ENCODE measurements at places on chromosomes 1 and 21.

- no peak for DNase-seq
Observed at GRCh38 chr1:93712741-93713140, 31.1 kb upstream of the BCAR3 start.

DNA sequence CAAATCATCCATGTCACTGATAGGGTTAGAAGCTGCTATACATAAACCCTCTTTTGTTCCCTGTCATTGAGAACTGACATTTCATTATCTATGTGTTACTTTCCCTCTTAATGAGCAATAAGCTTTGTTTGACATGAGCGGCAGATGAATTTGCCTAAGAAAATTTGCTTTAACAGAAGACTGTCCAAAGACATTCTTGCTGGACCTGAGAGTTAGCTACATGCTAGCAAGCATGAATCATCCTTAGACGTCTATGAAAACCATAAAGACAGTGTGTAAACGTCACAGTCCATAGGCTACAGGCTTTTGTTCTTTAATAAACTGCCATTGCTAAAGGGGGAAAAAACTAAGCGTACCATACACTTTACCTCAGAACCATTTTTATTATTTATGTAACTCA, 73.1 kb downstream of the TNFSF4 start:
- DNase-seq, result no peak

GRCh38 chr1:112840631-112841624, 115.1 kb downstream of the SLC16A1 start:
- DNase-seq, result no peak

GRCh38 chr1:14571810-14572767, 26.4 kb upstream of the KAZN start:
- no peak for DNase-seq

- DNase-seq, result no peak
Observed at GRCh38 chr21:29704719-29705118, 235.1 kb downstream of the GRIK1 start.

DNA sequence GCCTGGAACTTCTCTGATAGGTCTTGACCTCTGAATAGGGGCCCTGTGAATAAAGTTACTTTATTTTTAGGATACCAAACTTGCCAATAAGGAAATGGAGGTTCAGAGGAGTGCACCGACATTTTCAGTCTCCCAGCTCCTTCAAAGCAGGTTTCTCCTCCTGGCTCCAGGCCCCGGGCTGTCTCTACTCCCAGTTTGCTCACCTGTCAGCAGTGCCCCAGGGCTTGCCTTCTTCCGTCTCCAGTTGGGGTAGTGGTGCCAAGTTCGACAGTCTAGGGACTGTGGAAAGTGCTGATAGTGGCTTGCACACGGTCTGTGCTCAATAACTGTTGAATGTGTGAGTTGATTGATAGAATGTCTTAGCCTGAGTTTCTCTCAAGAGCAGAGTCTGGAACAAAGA, 149.2 kb downstream of the ACTL8 start:
- no peak for DNase-seq

- DNase-seq, result no peak
Observed at GRCh38 chr1:212926372-212926771, 24.0 kb upstream of the VASH2 start.

DNA sequence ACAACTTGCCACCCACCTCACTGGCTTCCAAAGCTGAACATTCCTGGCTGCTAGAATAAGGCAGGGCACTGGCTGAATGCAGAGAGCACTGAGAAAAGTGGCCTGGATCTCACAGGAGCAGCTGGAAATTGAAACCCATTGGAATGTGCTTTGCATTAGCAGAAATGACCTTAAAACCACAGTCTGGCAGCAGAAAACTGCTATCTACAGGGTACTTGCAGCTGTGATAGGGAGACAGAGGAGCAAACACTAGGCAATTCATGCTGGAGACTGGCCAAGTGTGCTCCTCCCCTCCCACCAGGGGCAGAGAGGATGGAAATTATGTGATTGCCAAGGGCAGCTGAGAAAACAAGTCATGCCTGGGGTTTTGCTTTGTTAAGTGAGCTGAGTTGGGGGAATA, 47.2 kb downstream of the HSD3B1 start:
- DNase-seq, result no peak

GRCh38 chr1:217921126-217921904, 290.2 kb downstream of the SPATA17 start:
- DNase-seq, result no peak

DNA sequence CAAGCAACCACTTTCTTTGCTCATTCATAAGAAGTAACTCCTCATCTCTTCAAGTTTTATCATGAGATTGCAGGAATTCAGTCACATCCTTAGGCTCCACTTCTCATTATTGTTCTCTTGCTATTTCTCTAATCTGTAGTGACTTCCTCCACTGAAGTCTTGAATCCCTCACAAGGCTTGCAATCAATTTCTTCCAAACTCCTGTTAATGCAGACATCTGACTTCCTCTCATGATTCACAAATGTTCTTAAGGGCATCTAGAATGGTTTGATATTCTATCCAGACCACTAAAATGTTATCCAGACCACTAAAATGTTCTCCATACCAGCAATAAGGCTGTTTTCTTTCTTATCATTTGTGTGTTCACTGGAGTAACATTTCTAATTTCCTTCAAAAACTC, 528.1 kb downstream of the DPYD start:
- no peak for DNase-seq

- no peak for DNase-seq
Observed at GRCh38 chr1:203287109-203287893, 18.0 kb upstream of the BTG2 start.

DNA sequence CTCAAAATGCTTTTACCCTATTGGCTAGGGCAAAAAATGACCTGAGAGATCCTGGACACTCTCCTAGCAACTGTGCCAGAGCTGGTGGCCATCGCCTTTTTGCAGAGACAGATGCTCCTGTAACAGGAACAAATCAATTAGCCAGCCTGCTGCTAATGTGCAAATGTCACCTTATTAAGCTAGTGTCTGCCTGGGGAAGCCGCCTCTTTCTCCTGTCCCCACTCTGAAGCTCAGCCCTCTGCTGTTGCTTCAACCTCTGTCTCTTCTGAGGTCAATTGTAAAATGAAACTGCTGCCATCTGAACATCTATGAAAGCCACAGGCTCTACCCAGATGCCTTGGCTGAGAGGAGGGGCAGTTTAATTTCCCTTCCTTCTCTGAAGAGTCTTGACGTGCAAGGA, 85.5 kb upstream of the CACNA1E start:
- DNase-seq, result no peak

- no peak for DNase-seq
Observed at GRCh38 chr1:152768847-152769533, 6.0 kb upstream of the LCE1F start.

DNA sequence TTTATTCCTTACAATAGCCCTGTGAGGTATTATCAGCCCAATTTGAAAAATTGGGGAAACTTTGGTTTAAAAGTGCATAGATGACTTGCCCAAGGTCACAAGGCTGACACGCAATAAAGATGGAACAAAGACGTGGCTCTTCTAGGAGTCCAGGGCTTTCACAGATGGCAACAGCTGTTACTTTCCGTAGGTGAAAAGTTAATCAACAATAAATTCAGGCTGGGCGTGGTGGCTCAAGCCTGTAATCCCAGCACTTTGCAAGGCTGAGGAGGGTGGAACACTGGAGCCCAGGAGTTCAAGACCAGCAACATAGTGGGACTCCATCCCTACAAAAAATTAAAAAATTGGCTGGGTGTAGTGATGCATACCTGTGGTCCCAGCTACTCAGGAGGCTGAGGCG, 87.8 kb upstream of the ATF3 start:
- no peak for DNase-seq

- DNase-seq, result no peak
Observed at GRCh38 chr21:28496517-28496916, 496.2 kb downstream of the LTN1 start.

- no peak for DNase-seq
Observed at GRCh38 chr1:156608981-156609380, 7.7 kb upstream of the GPATCH4 start.

- peak; percentile 63 for DNase-seq
Observed at GRCh38 chr1:174204697-174205308, 45.5 kb downstream of the RABGAP1L start.

GRCh38 chr1:175935166-175935565, 191.8 kb upstream of the TNR start:
- DNase-seq, result no peak

DNA sequence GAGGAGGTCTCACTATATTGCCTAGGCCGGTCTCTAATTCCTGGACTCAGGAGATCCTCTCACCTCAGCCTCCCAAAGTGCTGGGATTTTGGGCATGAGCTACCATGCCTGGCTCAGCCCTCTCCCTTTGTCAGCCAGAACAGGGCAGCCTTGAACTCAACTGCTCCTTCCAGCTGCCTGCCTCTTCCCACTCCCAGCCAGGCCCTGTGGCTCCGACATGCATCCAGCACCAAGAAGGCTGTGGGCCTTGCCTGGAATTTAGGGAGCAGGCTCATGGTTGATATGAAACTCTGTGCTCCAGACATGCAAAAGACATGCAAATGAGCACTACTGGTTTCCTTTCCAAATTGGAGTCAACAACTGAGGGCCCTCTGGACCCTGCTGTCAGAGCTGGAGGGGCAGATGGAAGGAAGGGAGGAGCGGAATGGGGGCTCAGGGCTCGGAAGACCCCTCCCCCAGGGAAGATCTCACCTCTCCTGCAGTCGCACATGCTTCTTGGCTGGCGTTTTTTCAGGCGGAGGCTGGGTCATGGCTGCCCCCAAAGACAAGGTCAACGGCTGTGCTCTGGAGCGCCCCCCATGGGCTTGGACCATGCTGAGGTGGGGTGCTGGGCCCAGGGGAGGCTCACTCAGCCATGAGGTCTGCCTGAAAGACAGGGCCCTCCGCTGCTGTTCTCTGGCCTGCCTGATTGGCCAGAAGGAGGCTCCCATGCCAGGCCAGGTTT, 1.4 kb downstream of the PTPN7 start:
- DNase-seq, result no peak

DNA sequence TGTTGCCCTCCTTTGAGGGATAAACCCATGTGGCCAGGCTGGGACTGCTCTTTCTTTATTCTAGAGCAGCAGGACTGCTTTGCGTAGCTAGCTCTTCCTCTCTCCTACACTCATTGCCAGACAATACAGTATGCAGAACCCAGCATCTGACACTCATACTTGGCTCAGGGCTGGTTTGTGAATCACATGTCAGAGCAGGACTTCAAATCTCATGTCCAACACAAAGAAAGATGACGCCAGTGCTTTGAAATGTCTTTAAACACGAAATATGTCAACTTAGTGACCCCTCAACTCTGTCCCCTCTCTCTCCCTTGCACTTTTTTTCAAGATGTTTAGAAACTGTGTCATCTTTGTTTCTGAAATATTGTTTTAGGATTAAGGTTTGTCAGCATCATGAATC, 135.0 kb downstream of the TGFB2 start:
- DNase-seq, result no peak

DNA sequence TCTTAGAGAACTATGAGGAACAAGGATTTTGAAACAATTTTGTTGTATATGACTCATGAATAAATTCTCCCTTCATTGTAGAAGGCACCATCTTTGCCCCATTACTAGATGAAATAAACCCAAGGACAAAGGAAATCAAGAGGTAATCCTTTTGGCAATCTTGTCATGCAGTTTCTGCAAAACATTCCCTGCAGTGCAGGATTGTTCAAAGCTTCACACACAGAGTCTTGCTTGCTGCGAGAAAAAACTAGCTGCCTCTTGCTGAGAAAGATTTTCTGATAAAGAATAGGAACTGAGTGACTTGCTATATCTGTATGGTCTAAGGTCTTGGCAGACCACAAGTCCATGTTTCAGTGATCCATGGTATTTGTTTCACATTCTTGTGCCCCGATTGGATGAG, 657.4 kb upstream of the ADGRL4 start:
- no peak for DNase-seq

DNA sequence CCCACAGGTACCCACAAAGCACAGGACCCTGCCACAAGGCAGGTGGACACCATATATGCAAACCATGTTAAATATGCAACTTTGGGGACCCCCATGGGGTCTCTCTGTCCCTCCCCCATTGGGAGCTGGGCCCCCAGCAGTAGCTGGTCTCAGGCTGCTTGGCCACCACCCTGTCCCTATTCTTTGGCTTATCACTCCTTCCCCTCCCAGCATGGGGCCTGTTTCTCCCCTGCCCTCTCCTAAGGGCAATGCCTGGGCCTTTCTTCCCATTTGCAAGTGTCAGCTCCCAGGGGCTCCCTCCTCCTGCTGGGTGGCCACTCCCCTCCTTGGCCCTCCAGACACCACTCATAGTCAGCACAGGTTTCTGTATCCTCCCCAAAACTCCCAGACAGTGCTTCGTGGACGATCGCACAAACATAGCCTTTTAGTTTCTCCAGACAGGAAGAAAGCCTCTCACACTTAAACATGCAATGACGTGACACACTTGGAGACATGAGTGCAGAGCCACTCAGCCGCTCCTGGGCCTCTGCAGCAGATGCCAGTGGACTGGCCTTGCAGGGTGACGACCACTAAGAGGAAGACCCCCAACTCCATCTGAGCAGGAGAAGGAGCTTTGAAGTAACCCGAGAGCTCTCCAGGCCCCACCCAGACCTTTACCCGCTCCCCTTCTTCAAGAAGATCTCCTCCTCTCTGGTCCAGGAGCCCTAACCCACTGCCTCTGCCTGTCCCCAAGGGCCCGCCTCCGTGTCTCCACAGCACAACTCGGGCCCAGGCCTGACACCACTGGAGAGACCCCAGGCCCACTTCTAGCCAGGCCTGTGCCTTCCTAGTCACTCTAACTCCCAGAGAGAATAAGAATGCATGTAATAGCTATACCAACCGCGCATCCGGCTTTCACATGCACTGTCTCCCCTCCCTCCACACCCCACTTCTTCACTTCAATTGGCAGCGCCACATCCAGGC, 22.9 kb downstream of the CITED4 start:
- DNase-seq, result no peak

- DNase-seq, result peak; percentile 32
Observed at GRCh38 chr1:170967042-170967910, 31.9 kb downstream of the MROH9 start.

GRCh38 chr1:233261206-233261605, 34.3 kb downstream of the PCNX2 start:
- peak; percentile 34 for DNase-seq

DNA sequence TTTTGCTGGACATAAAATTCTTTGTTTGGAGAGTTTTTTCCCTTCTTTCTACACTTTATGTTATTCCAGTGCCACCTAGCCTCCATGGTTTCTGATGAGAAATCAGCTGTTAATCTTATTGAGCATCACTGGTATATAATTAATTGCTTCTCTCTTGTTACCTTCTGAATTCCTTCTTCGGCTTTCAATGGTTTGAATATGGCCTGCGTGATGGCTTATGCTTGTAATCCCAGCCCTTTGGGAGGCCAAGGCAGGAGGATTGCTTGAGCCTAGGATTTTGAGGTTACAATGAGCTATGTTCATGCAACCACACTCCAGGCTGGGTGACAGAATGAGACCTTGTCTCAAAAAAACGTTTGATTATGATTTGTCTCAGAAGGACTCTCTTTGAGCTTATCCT, 13.0 kb upstream of the CNIH4 start:
- DNase-seq, result no peak

- no peak for DNase-seq
Observed at GRCh38 chr1:18347559-18347958, 133.2 kb upstream of the KLHDC7A start.

DNA sequence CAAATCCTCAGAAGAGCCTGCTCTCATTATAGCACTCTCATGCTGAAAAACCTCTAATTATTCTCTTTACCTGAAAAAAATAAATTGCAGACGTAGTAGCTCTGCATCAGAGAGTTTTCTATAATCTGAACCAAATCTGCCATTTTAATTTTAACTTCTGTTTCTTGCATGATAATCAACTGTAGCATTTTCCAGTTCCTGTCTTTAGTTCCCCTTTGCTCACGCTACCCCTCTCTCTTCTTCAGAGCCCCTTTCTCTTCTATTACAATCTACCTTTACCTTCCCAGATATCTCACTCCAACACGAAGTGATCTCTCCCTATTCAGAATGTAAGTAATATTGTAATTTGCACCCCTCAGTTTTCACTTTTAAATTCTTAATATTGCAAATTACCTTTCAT, 31.4 kb downstream of the FMO1 start:
- DNase-seq, result no peak
